ENCODE measurements at places on chromosomes 2 and 18.

DNA sequence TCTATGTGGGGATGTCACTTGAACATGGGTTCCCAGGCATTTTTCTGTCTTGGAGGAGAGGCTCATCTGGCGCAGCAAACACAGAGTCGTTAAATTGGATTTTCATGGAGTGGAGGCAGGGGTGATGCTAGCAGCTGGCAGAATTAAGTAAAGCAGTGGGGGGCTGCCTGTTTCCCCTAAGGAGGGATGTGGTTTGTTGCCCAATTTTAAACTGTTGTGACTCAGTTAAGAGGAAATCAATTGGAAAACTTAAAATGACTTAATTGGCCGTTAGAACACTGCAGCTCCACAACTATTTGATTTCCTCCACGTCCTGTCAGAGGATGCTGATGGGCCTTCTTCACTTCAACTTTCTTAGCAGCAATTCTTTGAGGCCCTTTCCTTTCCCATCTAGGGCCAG lies 354.1 kb upstream of the ATP5MC3 start:
- DNase-seq, result no peak

GRCh38 chr2:204122425-204122824 lies 185.9 kb downstream of the ICOS start:
- no peak for DNase-seq

- no peak for DNase-seq
These were observed 89.1 kb downstream of the NDUFA10 start for GRCh38 chr2:239935789-239936758.

GRCh38 chr2:240873805-240874714 lies 5.4 kb downstream of the AGXT start:
- DNase-seq, result no peak

DNA sequence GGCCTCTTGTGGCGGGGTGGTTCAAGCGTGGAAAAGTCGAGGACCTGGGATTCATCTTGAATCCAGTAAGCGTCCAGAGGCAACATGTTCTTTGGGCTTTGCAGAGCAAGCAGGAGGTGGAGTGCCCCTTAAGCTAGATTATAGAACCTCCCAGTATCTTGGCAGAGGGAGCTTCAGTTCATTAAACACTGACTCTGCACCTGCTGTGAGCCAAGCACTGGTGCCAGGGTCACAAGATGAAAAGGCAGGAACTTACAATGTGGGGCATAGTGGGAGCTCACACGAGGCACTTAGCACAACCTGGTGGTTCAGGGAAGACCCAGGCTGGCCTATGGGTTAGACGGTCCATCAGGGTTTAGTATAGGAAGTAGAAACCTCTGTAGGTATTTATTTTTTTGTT lies 7.4 kb upstream of the FZD5 start:
- no peak for DNase-seq

- DNase-seq, result no peak
These were observed 4.5 kb upstream of the CRYBA2 start for GRCh38 chr2:218997731-218998130.

DNA sequence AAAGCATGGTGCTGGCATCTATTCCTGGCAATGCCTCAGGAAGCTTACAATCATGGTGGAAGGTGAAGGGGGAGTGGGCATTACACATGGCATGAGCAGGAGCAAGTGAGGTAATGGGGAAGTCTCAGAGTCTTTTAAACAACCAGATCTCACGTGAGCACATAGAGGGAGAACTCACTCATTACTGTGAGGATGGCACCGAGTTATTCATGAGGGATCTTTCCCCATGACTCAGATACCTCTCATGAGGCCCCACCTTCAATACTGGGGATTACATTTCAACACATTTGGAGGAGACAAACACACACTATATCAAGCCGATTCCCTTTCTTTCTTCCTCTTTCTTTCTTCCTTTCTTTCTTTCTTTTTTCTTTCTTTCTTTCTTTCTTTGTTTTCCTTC lies 47.9 kb upstream of the FANCL start:
- DNase-seq, result no peak

GRCh38 chr2:119352357-119352756 lies 14.3 kb downstream of the C2orf76 start:
- DNase-seq, result no peak

DNA sequence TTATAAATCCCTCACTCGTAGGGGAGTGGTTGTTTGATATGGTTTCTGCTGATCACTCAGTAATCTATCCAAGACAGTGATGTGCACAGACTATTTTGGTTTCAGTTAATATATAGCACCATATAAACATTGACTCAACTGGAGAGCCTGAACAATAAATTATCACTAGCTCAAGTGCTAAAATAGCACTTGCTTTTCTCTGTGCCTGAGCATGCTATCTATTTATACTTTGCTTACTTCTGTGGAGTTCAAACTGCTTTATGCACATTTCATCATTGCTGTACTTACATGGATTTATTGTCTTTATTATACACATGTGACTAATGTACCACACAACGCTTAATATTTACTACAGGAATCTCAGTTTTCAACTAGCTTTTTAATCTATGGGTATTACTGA lies 133.6 kb downstream of the BCL2 start:
- no peak for DNase-seq

GRCh38 chr2:204024503-204024902 lies 87.9 kb downstream of the ICOS start:
- peak; percentile 8 for DNase-seq

GRCh38 chr2:158845444-158845843 lies 50.3 kb downstream of the DAPL1 start:
- no peak for DNase-seq

DNA sequence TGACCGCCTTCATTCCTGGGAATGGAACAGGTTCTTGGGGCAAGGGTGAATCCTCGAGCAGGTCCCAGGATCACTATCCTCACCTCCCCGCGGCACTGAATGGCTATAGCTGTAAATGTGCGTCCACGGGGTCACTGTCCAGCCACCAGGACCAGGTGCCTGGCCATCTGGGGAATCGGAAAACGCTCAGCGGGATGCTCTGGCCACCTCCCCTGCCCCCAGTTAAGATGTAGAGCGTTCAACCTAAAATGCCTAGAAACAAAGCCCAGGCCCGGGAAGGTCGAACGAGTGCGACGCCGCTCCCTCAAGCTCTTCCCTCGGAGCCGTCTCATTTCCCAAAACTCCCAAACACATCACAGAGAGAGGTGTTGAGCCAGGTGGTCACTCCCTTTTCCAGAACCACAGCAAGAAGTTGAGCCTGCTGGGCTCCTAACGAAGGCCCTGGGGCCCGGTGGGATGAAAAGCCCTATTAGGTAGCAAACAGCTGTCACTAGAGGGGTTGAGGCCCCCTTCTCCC lies 795 bp upstream of the CAPN10 start:
- no peak for DNase-seq

DNA sequence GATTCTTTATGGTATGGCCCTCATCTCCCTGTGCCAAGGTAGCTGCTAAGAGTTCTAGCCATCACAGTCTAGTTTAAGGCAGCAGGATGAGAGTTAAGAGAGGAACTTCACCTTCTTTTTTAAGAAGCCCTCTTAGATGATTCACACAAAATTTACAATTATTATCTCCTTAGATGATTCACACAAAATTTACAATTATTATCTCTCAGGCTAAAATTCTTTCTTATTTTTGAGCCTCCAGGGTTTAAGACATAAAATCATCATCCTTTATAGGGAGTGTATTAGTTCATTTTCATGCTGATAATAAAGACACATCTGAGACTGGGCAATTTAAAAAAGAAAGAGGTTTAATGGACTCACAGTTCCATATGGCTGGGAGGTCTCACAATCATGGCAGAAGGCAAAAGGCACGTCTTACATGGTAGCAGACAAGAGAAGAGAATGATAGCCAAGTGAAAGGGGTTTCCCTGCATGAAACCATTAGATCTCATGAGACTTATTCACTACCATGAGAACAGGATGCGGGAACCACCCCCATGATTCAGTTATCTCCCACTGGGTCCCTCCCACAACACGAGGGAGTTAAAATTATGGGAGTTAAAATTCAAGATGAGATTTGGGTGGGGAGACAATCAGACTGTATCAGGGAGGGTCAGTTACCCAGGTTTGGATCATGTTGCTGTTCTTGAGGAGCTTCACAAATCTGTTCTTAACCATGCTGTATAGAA lies 133.0 kb upstream of the MYO3B start:
- no peak for DNase-seq

DNA sequence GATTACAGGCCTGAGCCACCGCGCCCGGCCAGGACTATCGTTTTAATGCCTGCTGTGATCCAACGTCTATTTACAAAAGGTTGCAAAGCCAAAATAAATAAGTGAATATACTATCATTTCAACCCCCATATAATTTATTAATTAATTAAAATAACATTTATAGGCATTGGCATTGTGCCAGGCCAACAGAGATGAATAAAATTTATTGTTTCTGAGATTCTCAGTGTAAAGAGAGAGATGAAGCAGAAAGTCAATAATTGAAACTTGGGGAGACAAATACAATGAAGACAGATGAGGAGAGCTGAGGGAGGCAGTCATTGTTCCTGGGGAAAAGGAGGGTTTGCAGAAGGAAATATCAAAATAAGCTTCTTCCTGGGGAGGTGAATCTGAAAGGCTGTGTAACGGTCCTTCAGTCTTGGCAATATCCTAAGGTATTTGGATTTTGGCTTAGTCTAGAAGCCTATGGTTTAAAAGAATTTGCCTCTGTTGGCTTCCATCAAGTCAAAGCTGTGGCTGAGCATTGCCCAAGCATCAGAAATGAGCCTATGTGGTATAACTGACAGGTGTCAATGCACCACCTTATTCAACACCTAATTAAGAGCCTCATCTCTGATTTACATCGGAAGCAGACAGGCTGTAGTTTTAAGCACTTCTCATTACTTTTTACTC lies 31.5 kb downstream of the KCNE4 start:
- DNase-seq, result no peak

- DNase-seq, result no peak
These were observed 6.3 kb downstream of the ALPG start for GRCh38 chr2:232412986-232413385.

DNA sequence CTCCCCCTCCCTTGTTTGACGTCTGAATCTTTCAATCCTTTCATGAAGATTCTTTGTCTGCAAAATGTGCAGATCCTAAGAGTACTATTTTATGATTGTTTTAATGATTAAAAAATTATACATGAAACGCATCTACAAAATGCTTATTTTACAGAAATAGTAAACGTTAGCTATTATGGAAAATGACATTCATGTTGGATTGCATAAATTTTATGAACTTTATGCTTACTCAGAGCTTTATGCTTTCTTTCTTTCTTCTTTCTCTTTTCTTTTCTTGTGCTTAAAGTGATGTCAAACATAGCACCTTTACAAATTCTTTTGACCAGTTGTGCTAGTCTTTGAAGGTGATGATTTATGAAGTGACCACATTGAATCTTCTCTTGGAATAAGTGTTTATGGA lies 805.4 kb downstream of the ADCYAP1 start:
- no peak for DNase-seq

DNA sequence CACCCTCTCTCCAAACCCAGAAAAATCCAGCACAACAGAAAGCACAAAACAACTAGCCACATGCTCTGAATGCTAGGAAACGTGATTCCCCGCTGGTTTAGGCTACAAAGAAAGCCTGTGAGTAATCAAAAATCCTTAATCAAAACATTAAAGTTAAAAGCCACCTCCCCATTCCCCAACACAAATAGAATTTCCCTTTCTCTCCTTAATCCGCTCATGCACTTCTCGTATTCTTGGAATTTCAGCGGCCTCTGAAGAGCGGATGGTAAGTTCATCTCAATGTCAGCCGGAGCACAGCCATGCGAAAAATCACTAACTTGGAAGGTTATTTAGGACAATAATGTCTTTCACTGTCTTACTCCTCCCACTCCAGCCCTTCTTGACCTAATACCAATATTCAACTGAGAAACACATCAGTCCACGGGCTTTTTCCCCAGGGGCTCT lies 126.7 kb downstream of the OSBPL1A start:
- DNase-seq, result no peak

GRCh38 chr2:175154661-175155082 lies 13.3 kb downstream of the ATF2 start:
- no peak for DNase-seq

DNA sequence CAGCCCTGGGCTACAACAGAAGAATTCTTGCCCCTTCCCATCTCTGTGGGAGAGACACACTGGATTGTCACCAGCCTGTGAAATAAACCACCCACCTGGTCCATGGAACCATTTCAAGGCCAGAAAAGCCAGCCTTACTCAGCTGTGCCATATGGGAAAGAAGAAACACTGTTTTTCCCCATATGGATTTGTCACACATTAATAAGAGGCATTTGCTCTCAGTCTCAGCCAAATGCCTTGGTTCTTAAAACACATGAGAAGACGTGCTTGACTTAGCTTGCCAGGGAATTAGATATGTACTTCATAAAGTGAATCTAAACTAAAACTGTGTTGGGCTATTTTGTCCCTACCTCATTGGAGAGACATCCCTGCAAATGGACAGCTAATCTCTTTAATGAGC lies 308.6 kb upstream of the TNP1 start:
- DNase-seq, result no peak

GRCh38 chr2:116487336-116487735 lies 1327.2 kb upstream of the DDX18 start:
- DNase-seq, result no peak

- DNase-seq, result no peak
These were observed 79.9 kb downstream of the TRIB2 start for GRCh38 chr2:12796657-12797056.

- DNase-seq, result no peak
These were observed 46.0 kb downstream of the BOLA3 start for GRCh38 chr2:74101574-74102300.

GRCh38 chr2:56971383-56971974 lies 787.7 kb downstream of the CCDC85A start:
- no peak for DNase-seq

- DNase-seq, result no peak
These were observed 32.3 kb downstream of the EML6 start for GRCh38 chr2:54755641-54756326.

GRCh38 chr2:42562474-42563144 lies 5.8 kb upstream of the MTA3 start:
- DNase-seq, result no peak

- DNase-seq, result no peak
These were observed 121.0 kb upstream of the MSTN start for GRCh38 chr2:190183539-190183938.

- no peak for DNase-seq
These were observed 72.4 kb downstream of the ZNF236 start for GRCh38 chr18:76894566-76895346.

GRCh38 chr2:132676999-132677398 lies 7.0 kb upstream of the LYPD1 start:
- no peak for DNase-seq

GRCh38 chr2:30273574-30273929 lies 42.2 kb downstream of the LBH start:
- DNase-seq, result no peak

- no peak for DNase-seq
These were observed 94.8 kb upstream of the ARL5A start for GRCh38 chr2:151922845-151923666.

GRCh38 chr2:152715854-152716428 lies 1.3 kb downstream of the PRPF40A start:
- DNase-seq, result no peak

DNA sequence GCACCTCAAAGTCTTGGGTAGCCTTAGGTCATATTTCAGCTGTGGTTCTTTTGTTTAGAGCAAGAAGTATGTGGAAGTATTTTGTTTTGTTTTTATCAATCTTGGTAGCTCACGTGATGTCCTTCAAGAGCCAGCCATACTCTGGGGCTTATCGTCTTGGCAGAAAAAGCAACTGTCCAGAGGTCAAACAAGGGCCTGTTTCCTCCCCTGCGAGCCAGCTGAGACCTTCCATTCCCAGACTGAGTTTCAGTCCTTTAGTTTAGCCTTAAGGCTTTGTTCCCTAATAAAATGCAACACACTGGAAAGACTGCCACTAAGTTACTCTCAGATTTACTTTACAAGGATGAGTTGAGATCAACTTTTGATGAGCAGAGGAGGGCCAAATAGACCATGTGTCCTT lies 63.5 kb downstream of the TXNL1 start:
- DNase-seq, result no peak
